ENCODE measurements at places on chromosomes 5 and 9.

- DNase-seq: no peak
These were observed 891.1 kb upstream of the CTNND2 start for GRCh38 chr5:12795333-12795663.

- DNase-seq: no peak
These were observed 210.5 kb downstream of the PJA2 start for GRCh38 chr5:109199289-109199688.

DNA sequence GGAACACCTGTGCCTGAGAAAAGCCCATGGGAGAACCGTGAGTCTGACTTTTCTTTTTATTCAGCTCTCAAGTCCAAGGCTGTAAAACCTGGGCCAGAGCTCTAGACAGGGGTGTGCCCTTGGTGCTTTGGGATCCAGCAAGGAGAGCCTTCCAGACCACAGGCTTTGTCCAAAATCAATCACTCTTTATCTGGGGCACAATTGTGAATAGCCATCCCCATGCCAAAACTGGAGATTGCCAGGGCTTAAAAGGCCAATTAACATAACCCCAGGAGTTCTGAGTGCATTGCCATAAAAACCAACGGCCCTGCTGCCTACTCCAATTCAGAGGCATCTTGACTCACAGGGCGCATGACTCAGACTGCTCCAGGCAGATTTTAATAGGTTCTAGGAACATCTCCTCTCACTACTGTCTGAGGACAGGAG is 391.8 kb downstream of the ARHGEF28 start:
- no peak for DNase-seq

GRCh38 chr9:83778164-83778563 is 39.4 kb downstream of the GKAP1 start:
- DNase-seq: no peak

DNA sequence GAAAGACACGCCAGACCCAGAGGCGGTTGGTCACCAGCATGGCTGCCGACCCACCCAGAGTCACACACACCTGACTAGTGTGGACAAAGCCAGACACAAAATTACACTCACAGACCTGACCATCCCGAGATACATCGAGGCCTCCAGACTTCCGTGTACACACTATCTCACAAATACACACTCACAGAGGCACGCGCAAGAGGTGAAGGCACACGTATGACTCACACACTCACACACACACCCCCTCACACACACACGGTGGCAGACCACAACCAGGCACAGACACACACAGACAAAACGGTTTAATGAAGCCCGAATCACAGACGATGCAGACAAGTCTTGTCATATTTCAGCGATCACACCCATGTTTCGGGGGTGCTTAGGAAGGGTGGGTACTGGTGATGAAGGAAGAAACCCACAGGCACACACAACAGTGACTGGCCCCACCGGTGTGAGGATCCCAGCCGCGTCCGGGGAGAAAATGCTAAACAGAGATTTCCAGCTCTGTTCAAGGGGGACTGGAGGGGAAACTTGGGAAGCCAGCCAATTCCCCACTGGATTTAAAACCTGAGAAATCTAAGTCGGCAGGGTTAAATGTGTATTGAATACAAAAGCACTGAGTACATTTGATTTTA is 51.3 kb downstream of the CRB2 start:
- DNase-seq: no peak

DNA sequence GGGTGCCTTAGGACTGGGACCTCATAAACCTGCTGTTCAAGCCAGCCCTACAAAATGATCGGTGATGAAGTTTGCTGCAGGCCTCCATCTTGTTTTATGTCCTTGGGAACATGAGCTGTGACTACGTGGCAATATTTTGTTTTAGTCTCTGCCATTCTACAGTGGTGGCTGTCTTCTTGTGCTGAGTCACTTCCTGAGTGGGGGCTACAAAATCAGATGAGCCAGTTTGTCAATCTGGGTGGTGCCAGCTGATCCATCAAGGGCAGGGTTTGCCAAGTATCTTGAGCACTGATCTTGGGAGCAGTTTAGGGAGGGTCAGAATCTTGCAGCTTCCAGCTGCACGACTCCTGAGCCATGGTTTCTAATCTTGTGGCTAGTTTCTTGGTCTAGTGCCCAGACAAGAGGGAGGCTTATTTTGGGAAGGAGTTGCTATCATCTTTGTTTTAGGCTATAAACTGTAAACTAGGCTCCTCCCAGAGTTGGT is 94.7 kb downstream of the YTHDC2 start:
- no peak for DNase-seq

- DNase-seq: peak; percentile 91
These were observed 3.8 kb downstream of the IER5L start for GRCh38 chr9:129174102-129174723.

DNA sequence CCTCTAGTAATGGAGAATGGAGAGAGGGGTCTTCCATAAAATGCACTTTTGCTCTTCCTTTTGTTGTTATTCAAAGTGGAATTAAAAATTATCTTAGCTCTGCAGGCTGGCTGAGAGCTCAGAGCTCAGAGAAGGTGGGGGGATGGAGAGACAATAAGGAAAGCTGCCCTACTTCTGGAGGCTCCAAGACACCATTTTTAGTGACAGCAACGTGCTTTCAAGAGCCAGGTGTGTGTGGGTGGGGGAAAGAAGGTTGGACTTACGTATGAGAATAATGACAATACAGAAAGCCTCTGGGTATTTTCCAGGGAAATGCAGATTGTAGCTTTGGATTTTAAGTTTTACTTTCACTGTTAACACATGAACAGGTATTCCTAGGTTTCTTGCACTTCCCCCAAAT is 173.9 kb downstream of the TRPM3 start:
- DNase-seq: no peak

GRCh38 chr9:36328798-36329411 is 70.7 kb upstream of the GNE start:
- DNase-seq: no peak

GRCh38 chr9:74771672-74772071 is 116.0 kb downstream of the TRPM6 start:
- no peak for DNase-seq

GRCh38 chr5:66144834-66145390 is 812 bp downstream of the SREK1 start:
- peak; percentile 36 for DNase-seq

DNA sequence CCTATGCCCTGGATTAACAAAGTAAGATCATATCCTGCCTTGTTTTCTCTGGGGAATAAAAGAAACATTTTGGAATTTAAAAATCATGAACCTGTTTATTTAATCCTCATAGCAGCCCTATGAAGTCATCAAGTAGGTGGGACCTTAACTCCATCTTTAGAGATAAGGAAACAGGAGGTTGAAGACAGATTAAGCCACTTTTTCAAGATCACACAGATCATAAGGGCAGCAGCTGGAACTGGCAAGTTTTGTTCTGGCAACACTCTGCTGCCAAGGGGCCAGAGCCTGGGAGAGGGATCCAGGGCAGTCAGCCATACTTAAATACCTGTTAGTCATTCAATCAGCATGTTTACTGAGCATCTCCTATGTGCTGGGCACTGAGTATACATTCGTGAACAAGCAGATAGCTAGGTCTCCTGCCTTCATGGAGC is 63.7 kb downstream of the SLC1A1 start:
- DNase-seq: no peak

- DNase-seq: no peak
These were observed 5.3 kb downstream of the BRD3 start for GRCh38 chr9:134062461-134063087.

DNA sequence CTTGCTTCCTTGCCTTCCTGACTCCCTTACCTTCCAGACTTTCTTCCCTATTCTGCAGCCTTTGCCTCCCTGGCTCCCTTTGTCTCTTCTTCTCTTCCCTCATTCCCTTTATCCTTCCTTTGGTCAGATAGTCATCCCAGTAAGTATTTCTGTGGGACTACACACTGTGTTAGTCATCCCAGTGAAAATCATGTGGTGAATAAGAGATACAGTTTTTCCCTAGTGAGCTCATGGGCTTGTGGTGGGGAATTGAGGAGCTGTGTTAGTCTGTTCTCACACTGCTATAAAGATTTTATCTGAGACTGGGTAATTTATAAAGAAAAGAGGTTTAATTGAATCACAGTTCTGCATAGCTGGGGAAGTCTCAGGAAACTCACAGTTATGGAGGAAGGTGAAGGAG is 109.8 kb upstream of the EDIL3 start:
- no peak for DNase-seq

GRCh38 chr9:112624711-112625707 is 92.9 kb downstream of the INIP start:
- DNase-seq: no peak

GRCh38 chr9:25537808-25538207 is 140.4 kb downstream of the TUSC1 start:
- no peak for DNase-seq

- no peak for DNase-seq
These were observed 101.6 kb downstream of the FOXD1 start for GRCh38 chr5:73346878-73347408.

- DNase-seq: no peak
These were observed 40.0 kb upstream of the CDK5RAP2 start for GRCh38 chr9:120619751-120620655.

GRCh38 chr5:54388811-54389210 is 66.7 kb upstream of the HSPB3 start:
- no peak for DNase-seq

DNA sequence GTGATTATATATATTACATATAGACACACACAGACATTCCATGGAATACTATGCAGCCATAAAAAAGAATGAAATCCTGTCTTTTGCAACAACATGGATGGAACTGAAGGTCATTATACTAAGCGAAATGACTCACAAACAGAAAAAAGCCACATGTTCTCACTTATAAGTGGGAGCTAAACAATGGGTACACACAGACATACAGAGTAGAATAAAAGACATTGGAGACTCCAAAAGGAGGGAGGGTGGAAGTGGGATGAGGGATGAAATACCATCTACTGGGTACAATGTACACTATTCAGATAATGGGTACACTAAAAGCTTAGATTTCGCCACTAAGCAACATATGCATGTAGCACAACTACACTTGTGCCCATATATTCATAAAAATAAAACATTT is 170.0 kb upstream of the RGMB start:
- no peak for DNase-seq

DNA sequence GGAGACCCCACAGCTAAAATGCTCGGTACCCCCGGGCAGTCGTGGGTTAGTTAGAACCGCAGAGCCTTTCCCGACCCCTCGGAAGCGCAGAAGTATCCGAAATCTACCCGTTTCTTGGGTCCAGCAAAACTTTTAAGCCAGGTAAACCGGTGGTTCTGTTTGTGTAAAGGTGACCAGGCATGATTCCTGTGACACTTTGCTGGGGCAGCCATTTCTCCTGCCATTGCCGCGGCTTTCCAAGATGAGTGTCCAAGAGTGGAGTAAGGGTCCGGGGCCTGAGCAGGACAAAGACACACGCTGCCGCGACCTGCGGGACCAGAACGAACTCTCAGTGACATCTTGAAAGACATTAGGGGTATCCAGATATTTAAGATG is 655 bp downstream of the MARVELD2 start:
- no peak for DNase-seq

GRCh38 chr5:93756372-93756771 is 15.0 kb upstream of the POU5F2 start:
- DNase-seq: no peak

- DNase-seq: no peak
These were observed 408.6 kb downstream of the BNC2 start for GRCh38 chr9:16461851-16462250.

DNA sequence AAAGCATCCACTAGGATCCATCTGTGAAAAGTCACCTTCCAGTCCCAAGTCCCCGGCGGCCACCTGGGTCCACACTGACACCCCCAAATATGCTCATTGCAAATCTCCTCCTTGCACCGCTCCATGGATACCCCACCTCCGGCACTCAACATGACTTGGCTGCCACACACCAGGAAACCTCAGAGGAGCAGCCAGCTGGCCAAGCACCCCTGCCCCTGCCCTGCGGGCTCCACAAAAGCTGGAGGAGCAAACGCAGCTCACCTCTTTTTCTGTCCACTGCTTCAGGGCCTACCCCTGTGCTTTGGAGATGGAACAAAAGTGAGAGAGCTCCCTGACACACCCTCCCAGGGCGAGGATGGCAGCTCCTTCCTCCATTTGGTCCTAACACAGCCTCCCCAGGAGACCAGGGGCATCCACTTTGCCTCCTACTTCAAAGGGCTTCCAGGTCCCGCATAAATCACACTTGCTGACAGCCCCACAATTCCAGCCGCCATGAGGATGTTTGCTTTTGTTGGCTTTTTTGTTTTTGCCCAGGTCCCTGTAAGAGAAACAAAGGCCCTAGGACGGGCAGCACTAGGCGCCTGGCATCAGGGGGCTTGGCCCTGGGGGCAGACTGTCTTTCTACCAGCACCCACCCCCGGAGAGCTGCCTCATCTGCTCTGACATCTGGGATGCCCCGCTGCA is 14.8 kb downstream of the ROR2 start:
- DNase-seq: no peak

DNA sequence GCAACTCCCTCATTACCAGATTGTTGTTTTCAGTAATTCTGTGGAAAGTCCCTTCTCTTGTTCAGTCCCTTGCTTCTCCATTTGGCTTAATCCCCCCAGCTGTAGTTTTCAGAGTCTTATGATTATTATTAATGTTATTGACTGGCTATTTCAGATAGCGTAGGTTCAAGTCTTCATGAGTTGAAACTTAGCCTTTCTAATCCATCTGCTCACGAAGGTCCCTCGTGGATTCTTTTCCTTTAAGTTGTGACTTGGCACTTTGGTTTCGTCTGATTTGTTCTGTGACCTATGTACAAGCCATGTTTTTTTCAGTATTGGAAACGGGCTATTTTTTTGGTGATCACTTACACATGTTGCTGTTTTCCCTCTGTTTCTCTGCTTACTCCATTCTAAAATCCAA is 260.3 kb downstream of the TMEM167A start:
- no peak for DNase-seq

DNA sequence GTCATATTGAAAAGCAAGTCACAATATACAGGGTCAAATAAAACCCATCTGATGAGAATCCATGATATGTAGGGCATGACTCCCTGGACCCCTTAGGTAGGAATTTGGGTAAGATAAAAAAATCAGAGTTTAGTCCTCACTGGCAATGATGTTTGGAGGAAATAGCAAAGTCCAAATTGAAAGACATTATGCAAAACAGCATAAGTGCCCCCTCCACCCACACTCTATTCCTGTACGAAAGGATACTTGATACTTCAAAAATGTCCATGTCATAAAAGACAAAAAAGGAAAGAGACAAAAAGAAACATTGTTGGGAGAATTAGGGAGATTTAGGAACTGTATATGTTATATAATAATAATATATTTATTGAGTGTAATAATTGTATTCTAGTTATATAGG is 96.1 kb upstream of the RASGRF2 start:
- no peak for DNase-seq

DNA sequence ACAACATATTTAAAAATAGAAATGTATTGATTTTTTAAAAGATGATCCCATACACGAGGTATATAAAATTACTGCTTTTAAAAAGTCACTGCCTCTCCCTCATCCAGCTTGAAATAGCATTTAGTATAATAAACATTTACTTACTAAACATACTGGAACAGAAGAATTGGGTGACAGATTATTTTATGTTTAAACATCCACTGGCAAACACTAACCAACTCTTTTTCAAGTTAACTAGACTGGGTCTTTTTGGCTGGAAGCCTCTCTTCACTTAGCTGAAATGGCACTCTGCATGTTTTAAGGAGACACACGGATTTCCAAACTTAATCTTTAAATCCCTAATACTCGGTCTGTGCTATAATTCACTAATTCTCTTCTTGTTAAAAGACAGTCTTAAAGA is 19.0 kb downstream of the CTXN3 start:
- DNase-seq: no peak

Data from omental fat pad (tissue), 4 donors.